NCI-H1092 (cell line): ENCODE measurements at places on chromosomes 11 and 22.

DNA sequence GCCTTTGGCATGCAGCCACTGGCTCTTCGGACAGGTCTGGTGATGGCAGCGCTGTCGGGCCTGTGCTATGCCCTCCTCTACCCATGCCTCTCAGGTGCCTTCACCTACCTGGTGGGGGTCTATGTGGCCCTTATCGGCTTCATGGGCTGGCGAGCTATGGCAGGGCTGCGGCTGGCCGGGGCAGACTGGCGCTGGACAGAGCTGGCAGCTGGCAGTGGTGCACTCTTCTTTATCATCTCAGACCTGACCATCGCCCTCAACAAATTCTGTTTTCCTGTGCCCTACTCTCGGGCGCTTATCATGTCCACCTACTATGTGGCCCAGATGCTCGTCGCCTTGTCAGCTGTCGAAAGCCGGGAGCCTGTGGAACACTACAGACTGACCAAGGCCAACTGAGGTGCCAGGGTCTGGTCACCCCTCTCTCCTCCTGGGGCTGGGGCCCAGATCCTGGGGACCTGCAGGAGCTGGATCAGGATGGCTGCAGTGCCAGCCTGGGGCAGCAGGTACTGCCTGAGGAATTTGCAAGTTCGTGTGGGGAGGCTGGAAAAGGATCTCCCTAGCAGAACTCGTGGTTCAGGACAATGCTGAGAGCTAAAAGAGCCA is 3.1 kb downstream of the TMEM86A start:
- no peak for DNase-seq

DNA sequence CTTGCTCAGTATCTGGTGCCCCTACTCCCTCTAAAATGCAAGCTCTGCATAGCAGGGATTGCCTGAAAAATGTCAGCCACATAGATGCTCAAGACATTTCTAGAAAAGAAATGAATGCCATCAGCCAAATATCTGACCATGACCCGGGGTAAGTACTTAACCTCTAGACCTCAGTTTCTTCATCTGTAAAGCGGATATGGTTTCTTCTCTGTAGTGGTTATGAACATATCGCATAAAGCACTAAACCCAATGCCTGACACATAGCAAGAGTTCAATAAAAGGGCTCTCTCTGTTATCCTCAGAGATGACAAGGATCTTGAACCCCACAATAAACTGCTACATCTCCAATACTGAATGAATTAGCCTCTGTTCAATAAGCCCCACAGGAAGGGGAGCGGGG is 122.6 kb downstream of the ABTB2 start:
- no peak for DNase-seq

DNA sequence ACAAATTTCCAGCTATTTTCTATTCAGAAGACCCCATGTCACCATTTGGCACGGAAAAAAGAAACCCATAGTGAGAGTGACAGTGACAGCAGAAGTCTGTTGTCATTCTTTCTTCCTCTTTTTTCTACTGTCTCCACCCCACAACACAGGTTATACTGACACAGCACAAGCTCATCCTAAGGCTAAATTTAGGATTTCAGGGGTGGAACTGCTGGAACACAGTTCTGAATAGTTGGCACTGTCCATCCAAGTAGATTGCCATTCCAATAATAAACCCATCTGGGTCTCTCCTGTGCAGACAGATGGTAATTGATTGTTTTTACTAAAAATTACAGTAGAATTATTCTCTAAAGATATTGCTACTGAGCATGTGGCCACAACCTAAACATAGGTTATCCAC is 95.2 kb upstream of the C11orf87 start:
- DNase-seq: no peak

- no peak for DNase-seq
These were observed 589 bp downstream of the SCGB1A1 start for GRCh38 chr11:62419314-62419929.

DNA sequence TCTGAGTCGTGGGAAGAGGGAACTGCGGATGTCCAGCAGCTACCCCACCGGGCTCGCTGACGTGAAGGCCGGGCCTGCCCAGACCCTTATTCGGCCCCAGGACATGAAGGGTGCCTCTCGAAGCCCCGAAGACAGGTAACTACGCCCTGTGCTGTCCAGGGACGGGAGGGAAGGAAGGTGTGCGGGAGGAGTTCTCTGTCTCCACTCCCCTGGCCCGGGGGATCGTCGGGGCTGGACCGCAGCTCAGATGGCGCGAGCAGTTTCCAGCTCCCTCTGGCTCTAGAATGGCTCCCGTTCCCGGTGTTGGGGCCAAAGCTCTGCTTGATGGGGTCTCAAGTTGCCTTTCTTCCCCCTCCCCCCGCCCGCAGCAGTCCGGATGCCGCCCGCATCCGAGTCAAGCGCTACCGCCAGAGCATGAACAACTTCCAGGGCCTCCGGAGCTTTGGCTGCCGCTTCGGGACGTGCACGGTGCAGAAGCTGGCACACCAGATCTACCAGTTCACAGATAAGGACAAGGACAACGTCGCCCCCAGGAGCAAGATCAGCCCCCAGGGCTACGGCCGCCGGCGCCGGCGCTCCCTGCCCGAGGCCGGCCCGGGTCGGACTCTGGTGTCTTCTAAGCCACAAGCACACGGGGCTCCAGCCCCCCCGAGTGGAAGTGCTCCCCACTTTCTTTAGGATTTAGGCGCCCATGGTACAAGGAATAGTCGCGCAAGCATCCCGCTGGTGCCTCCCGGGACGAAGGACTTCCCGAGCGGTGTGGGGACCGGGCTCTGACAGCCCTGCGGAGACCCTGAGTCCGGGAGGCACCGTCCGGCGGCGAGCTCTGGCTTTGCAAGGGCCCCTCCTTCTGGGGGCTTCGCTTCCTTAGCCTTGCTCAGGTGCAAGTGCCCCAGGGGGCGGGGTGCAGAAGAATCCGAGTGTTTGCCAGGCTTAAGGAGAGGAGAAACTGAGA is 1.4 kb downstream of the ADM start:
- no peak for DNase-seq
